ENCODE measurements at places on chromosomes 7 and 10. TPM values are rescaled to one million over a fixed set of nuclear protein-coding genes. Genes with fewer than 3 reads are reported as not detected.

- no peak overlapping the region for H3K4me3 ChIP-seq
- no peaks in the 10 kb centered on the region for H3K36me3 ChIP-seq
- DNase-seq = no peak
Observed at GRCh38 chr10:48602401-48603135, 2.3 kb downstream of the ARHGAP22 start.

GRCh38 chr7:100563809-100564400 is 9.8 kb downstream of the SAP25 start:
- no peaks in the 10 kb centered on the region for H3K36me3 ChIP-seq
- H3K27ac ChIP-seq = no peak overlapping the region
- DNase-seq = peak; percentile 90
- no peaks in the 10 kb centered on the region for H3K27me3 ChIP-seq
- H3K4me3 ChIP-seq = no peak overlapping the region

DNA sequence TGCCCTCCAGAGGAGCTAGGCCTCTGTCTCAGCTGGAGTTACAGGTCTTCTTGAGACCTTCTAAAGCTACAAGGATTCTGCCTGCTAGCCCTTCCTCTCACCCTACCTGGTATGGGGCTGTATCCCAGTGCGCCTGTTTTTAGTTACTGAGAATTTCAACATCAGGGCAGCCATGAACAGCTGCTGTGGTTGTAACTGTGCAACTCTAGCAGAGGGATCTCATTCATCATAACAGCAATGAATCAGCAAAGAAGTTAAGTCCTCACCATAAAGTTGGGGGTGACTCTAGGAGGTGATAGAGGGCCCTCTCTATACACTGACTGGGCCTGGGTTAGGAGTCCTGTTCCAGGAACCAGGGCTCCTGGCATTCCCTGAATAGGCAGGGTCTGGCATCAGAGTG is 14.0 kb upstream of the CDH23 start:
- H3K4me1 ChIP-seq = peaks cover 15% of the 10 kb centered on the region
- H3K4me3 ChIP-seq = no peak overlapping the region
- H3K27me3 ChIP-seq = no peaks in the 10 kb centered on the region

GRCh38 chr7:55361560-55361959 is 3.6 kb upstream of the LANCL2 start:
- no peaks in the 10 kb centered on the region for H3K27me3 ChIP-seq
- no peak overlapping the region for H3K27ac ChIP-seq
- H3K4me1 ChIP-seq = no peaks in the 10 kb centered on the region
- no peak for DNase-seq

DNA sequence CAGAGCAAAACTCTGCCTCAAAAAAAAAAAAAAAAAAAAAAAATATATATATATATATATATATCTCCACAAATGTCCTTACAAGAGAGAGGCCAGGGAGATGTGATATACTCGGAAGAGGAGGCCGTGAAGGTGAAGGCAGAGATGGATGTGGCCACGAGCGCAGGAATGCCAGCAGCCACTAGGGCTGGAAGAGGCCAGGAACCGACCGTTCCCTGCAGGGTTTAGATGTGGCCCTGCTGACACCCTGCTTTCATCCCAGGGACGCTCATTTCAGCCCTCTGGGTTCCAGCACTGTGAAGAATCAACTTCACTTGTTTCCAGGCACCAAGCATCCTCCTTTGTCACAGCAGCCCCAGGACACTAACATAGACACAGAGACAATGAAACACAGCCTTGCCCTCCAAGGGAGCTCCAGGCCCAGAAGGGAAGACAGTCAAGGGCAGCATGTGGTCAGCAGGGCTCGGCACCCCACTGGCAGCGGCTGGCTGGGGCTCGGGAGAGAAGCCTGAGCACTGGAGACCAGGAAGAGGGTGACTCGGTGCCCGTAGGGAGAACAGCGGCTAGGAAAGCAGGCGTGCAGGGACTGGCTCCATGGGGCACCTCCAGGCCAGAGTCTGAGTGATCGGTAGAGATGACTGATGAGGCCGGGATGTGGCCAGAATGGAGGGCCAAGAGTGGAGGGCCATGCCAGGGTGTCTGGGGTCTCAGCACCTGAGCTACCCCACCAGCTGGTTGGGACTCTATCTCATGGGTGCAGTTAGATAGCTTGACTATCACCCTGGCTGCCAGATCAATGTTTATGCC is 7.6 kb downstream of the WDR86 start:
- H3K27me3 ChIP-seq = no peaks in the 10 kb centered on the region
- no peak overlapping the region for H3K4me3 ChIP-seq
- peaks cover 10% of the 10 kb centered on the region for H3K4me1 ChIP-seq
- no peaks in the 10 kb centered on the region for H3K36me3 ChIP-seq

DNA sequence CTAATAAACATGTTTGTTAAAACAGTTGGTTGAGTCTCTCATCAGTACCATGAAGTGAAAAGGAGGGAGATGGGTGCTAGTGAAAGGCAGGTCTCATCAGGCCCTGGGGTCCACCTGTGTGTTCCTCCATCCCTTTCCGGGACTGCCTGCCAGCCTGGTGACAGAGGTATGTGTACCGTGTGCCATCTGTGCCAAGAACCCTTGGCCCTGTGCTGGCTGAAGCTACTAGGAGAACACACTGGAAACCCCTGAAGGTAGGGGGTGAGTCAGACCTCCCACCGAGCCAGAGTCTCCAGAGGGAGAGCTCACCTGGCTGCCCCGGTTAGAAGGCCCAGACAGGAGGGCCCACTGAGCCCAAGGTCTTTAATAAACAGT is 2.3 kb downstream of the DDIT4 start:
- DNase-seq = no peak
- H3K36me3 ChIP-seq = no peaks in the 10 kb centered on the region
- peak overlapping the region; percentile 95 for H3K27ac ChIP-seq

DNA sequence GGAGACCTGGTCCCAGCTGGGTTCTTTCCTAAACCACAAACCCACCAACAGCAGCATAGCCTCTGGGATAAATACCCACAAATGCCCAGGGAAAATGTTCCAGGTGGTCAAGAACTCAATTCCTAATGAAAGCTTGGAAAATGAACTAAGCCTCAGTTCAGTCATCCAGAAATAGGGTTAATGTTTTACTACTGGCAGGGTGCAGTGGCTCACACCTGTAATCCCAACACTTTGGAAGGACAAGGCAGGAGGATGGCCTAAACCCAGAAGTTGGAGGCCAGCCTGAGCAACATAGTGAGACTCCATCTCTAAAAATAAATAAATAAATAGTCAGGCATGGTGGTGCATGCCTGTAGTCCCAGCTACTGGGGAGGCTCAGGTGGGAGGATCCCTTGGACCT is 82.2 kb downstream of the SVOPL start:
- H3K27me3 ChIP-seq = no peaks in the 10 kb centered on the region
- no peak overlapping the region for H3K4me3 ChIP-seq
- no peak overlapping the region for H3K27ac ChIP-seq
- H3K36me3 ChIP-seq = no peaks in the 10 kb centered on the region
- DNase-seq = no peak
- H3K4me1 ChIP-seq = no peaks in the 10 kb centered on the region

DNA sequence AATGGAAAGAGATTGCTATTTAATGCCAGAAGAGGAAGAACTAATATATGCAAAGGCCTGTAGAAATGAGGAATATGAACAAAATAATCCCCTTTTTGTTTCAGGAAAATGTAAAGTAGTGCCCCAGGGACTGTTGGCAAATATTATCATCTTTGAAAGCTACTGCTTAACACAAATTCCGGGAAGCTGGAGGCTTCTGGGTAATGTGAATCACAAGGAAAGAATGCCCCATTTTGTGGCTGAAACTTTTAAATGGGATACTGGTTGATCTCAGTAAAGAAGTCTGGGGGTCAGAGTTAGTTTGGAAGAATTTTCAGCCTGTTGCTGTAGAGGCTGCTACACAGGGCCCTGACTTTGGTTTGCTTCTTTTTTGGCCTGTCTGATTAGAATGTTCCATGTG is 141.0 kb downstream of the PTEN start:
- no peaks in the 10 kb centered on the region for H3K27me3 ChIP-seq
- DNase-seq = no peak
- H3K36me3 ChIP-seq = no peaks in the 10 kb centered on the region
- H3K27ac ChIP-seq = no peak overlapping the region

DNA sequence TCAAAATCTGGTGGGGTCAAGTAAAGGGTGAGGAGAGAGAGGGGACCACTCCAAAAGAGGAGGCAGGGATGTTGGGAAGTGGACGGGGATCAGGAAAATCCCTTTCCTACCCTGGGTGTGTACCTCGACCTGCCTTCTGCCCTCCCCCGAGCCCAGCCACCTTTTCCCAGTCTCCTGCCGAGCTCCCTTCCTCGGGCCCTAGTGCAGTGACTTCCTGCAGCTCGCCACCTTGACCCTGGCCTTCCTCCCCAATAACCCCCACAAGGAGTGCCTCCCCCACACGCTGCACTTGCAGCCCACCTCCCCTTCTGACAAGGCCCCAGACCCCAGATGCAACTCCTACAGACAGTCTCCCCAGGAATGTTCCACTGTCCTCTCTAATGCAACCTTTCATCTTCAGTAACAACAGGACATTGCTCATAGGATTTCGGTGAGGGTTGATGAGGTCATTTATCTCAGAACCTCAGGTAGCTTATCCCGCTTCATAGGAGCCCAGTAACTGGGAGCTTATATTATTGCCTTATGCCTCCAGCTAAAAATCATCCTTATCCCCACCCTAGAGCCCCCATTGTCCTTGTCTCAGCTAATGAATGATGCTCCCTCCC is 90.1 kb downstream of the MKI67 start:
- DNase-seq = no peak
- no peaks in the 10 kb centered on the region for H3K27me3 ChIP-seq
- H3K36me3 ChIP-seq = no peaks in the 10 kb centered on the region
- H3K27ac ChIP-seq = no peak overlapping the region
- H3K4me1 ChIP-seq = no peaks in the 10 kb centered on the region

DNA sequence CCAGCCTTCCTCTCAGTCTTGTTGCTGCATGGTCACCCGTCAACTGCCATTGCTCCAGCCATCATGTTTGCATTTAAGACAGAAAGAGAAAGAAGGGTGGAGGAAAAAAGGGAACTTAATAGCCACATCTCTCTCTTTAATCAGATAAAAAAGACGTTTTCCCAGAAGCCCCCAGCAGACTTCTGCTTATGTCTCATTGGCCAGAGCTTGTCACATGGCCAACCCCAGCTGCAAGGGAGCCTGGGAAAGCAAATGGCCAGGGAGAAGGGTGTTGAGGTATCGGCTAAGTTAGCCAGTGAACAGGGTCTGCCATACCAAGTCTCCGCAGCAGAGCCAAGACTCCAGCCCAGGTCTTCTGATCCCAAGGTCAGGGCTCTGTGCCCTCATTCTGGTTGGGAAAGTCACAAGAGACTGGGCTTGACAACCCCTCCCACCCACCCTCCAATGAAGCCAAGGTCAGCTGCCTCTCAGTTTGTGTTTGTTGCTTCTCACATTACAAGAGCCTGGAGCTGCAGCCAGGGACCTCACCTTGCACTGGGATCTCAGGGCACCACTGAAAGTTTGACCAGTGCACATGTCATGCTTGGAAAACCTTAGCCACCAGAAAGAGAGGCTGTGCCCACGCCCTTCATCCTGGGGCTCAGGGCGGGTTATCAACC is 80.3 kb upstream of the LYZL2 start:
- no peaks in the 10 kb centered on the region for H3K4me1 ChIP-seq
- H3K27ac ChIP-seq = no peak overlapping the region
- no peak for DNase-seq
- H3K4me3 ChIP-seq = no peak overlapping the region
- no peaks in the 10 kb centered on the region for H3K36me3 ChIP-seq

DNA sequence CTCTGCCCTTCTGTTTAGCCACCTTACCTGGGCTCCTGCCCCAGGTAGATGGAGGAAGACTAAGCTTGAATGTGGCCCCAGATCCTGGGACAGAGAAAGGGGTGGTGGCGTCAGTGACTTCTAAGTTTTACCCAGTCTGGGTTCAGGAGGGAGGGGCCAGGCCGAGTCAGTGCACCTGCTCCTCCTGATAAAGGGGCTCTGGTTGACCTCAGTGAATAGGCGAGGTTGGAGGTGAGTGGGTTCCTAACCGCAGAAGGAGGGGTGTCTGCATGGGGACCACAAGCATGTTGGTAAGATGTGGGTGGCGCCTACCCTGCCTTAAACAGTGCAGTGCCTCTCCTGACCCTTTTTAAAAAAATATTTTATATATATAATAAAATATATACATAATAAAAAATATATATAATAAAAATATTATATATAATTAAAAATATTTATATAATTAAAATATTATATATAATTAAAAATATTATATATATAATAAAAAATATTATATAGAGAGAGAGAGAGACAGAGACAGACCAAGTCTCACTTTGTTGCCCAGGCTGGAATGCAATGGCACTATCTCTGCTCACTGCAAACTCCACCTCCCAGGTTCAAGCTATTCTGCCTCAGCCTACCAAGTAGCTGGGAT is 97.3 kb upstream of the GTF2I start:
- no peaks in the 10 kb centered on the region for H3K4me1 ChIP-seq
- no peaks in the 10 kb centered on the region for H3K27me3 ChIP-seq
- DNase-seq = no peak

GRCh38 chr10:58107506-58107905 is 160.2 kb downstream of the IPMK start:
- DNase-seq = no peak
- no peaks in the 10 kb centered on the region for H3K27me3 ChIP-seq
- no peaks in the 10 kb centered on the region for H3K36me3 ChIP-seq
- no peak overlapping the region for H3K27ac ChIP-seq

- H3K27me3 ChIP-seq = no peaks in the 10 kb centered on the region
- H3K36me3 ChIP-seq = no peaks in the 10 kb centered on the region
- no peaks in the 10 kb centered on the region for H3K4me1 ChIP-seq
- no peak overlapping the region for H3K4me3 ChIP-seq
- H3K27ac ChIP-seq = no peak overlapping the region
Observed at GRCh38 chr10:48683424-48683823, 1.2 kb upstream of the WDFY4 start.

DNA sequence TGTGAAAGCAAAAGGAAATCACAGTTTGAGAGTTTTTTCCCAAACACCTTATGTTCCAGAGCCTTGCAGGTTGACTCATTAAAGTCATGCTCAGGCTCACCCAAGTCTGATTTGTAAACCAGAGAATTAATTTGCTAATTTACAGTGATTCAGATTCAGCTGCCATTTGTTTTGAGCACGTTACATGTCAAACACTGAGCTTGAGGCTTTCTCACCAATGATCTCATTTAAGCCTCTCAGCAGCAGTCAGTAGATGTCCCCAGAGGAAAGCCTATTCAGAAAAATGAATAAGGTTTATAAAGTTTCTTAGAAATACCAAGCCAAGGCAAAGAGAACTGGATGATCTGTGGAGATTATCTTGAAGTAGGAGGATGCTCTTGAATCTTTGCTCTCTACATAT is 420.4 kb downstream of the HTR7 start:
- no peaks in the 10 kb centered on the region for H3K27me3 ChIP-seq
- H3K27ac ChIP-seq = no peak overlapping the region
- H3K4me1 ChIP-seq = no peaks in the 10 kb centered on the region
- no peak for DNase-seq

GRCh38 chr7:138245682-138246081 is 169.4 kb downstream of the AKR1D1 start:
- no peak for DNase-seq
- H3K27me3 ChIP-seq = no peaks in the 10 kb centered on the region
- H3K4me3 ChIP-seq = no peak overlapping the region
- no peaks in the 10 kb centered on the region for H3K4me1 ChIP-seq

Gene STX1A
- 13.2 TPM for polyA plus RNA-seq

Gene ZNF862
- polyA plus RNA-seq = 12.8 TPM

Gene MMP21
- polyA plus RNA-seq = not detected

Gene TFEC
- polyA plus RNA-seq = 2.6 TPM

Gene PCBD1
- polyA plus RNA-seq = 49.6 TPM

Gene HABP2
- 1.9 TPM for polyA plus RNA-seq

Gene CLRN3
- not detected for polyA plus RNA-seq

Gene NME8
- polyA plus RNA-seq = 25.3 TPM

Gene NAT16
- 0.26 TPM for polyA plus RNA-seq

Data from testis (tissue), 5 donors.